Left colon (tissue), 2 donors: ENCODE measurements at places on chromosomes 1 and 21. TPM values are rescaled to one million over a fixed set of nuclear protein-coding genes. Genes with fewer than 3 reads are reported as not detected.

WDR3 gene
- total RNA-seq, result 11.8 TPM

XCL1 gene
- total RNA-seq, result not detected

CELA2A gene
- not detected for total RNA-seq

SYPL2 gene
- 0.87 TPM for total RNA-seq

F5 gene
- 1.2 TPM for total RNA-seq

PGLYRP3 gene
- not detected for total RNA-seq

TXLNA gene
- total RNA-seq, result 34.5 TPM

REN gene
- total RNA-seq, result 0.59 TPM

KCNJ6 gene
- total RNA-seq, result 0.14 TPM

RGS13 gene
- total RNA-seq, result 0.31 TPM

PSRC1 gene
- total RNA-seq, result 3.1 TPM

F13B gene
- not detected for total RNA-seq

GRCh38 chr1:26469558-26469957 is 2.7 kb upstream of the HMGN2 start:
- DNase-seq, result peak; percentile 16

- no peak for DNase-seq
These were observed 9.1 kb upstream of the TMEM61 start for GRCh38 chr1:54971317-54971791.

GRCh38 chr1:201319631-201320030 is 36.3 kb downstream of the PKP1 start:
- no peak for DNase-seq

GRCh38 chr1:48049823-48050535 is 52.8 kb upstream of the TRABD2B start:
- no peak for DNase-seq

- no peak for DNase-seq
These were observed 7.1 kb upstream of the AGO3 start for GRCh38 chr1:35923791-35924221.

DNA sequence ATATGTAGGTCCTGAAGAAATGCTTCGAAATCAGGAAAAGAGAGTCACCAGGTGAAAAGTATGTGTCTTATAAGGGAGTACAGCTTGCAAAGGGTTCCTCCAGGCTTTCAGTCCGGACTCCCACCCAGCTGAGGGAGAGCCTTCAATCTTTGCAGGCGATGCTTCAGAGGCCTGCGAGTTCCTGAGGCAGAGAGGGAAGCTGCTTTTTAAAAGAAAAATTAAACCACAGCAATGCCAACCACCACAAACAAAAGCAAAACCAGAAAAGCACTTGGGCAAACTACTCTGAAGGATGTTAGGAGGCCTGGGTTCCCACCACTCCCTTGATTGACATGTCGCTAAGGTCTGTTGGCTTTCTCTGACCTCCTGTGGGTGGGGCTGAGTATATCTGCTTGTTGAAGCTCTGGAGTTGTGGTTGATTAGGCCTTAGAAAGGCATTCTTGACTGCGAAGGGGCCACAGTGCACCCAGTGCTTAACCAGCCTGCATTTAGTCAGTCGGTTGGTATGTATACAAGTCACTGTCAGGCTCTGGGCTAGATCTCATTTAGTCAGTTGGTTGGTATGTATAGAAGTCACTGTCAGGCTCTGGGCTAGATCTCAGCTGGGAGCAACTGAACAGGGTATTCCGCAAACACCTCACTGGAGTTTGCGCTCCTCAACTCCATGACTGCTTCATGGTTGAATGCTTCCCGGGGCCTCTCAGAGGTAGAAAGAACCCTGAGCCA is 1.2 kb downstream of the NIPAL3 start:
- DNase-seq, result peak; percentile 69

GRCh38 chr1:28160782-28161266 is 15.7 kb downstream of the PTAFR start:
- DNase-seq, result no peak

GRCh38 chr1:183724350-183725042 is 71.4 kb upstream of the APOBEC4 start:
- DNase-seq, result no peak

- DNase-seq, result no peak
These were observed 276.0 kb upstream of the PLD5 start for GRCh38 chr1:242800521-242800920.

GRCh38 chr1:242568666-242569065 is 44.2 kb upstream of the PLD5 start:
- DNase-seq, result no peak

DNA sequence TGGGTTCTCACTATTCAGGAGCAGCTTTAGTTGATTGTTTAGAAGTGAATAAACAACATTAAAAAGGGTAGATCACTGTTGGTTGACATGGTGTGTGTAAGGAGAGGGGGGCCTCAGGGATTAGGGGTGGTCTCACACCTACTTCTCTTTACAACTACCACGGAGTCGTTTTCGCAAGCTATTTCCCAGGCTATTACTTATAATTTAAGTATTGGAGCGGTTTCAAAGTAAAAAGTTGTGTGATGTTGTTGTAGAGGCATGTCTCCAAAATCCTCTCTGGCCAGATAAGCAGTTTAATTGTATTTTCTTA is 1.3 kb downstream of the GPSM2 start:
- no peak for DNase-seq

DNA sequence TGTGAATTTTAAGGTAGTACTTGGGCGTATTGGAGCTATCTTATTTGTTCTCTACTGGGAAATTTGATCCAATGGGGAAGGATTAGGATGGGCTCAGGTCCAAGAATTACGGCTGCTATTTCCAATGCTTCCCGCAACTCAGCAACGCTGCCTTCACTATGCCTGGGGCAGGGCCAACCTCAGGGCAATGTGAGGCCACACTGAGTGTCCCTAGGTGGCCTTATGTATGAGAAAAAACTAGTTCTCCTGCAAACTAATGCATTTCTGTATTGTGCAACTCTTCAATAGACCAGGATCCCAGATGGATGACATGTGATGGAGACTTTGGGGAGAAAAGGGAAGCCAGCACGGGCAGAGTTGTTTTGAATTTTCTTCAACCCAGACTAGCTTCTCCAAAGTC is 168.1 kb downstream of the DUSP10 start:
- DNase-seq, result no peak

DNA sequence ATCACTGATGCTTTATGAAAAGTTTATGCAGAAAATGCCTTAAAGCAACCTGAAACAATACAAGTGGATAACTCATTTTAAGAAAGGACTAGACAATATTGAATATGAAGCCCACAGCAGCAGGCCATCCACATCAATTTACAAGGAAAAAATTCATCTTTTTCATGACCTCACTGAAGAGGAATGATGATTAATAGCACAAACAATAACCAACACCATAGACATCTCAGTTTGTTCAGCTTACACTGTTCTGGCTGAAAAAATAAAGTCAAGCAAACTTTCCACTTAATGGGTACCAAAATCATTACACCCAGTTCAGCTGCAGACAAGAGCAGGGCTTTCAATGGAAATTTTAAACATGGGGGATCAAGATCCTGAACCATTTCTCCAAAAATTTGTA is 380.6 kb upstream of the NEGR1 start:
- DNase-seq, result no peak

DNA sequence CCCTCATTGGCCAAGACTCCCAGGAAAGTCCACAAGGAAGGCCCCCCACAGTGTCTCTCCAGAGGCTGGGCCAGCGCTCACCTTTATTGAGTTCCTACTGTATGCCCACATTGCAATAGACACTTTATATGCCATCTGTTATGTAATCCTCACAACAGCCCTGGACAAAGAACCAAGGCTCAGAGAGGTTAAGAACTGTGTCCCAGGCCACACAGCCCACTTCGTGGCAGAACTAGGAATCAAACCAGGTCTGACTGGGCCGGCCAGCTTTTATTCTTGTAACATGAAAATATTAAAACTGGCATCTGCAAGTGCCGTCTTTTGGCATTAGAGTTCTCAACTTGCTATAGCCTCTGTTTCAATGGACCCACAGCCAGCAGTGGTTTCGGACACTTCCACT is 4.5 kb downstream of the CTRC start:
- no peak for DNase-seq

DNA sequence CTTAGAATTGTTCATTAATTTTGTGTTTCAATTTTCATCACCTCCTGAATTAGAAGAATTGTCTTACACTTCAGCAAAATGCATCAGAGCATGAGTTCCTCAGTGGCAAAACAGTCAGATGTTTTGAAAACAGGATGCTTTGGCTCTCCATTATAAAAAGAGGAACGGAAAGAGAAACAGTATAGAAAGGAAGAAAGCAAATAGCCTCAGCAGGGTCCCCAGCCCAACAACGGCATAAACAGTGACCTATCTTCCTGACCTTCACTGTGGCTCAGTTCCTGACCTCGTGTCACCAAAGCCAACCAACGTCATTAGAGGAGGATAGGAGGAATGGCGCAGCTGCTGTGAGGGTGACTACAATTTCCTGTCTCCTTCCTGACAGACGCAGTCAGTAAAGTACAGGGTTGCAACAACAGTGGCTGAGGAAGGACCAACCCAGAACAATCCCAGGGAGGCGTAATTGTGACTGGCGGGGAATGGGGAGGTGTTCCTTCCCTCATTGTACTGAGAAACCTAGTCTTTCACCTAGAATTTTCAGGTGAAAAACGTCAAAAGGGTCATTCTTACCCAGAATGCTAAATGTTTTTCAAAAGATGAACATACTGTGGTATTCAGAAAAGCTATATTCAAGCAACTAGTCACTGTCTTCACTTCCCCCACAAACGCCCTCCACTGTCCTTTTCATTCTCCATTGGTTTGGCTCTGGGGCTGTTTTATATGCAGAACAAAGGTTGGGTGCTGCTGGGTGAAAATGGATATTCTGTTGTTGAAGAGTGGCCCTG is 197.9 kb upstream of the SGIP1 start:
- DNase-seq, result peak; percentile 75

DNA sequence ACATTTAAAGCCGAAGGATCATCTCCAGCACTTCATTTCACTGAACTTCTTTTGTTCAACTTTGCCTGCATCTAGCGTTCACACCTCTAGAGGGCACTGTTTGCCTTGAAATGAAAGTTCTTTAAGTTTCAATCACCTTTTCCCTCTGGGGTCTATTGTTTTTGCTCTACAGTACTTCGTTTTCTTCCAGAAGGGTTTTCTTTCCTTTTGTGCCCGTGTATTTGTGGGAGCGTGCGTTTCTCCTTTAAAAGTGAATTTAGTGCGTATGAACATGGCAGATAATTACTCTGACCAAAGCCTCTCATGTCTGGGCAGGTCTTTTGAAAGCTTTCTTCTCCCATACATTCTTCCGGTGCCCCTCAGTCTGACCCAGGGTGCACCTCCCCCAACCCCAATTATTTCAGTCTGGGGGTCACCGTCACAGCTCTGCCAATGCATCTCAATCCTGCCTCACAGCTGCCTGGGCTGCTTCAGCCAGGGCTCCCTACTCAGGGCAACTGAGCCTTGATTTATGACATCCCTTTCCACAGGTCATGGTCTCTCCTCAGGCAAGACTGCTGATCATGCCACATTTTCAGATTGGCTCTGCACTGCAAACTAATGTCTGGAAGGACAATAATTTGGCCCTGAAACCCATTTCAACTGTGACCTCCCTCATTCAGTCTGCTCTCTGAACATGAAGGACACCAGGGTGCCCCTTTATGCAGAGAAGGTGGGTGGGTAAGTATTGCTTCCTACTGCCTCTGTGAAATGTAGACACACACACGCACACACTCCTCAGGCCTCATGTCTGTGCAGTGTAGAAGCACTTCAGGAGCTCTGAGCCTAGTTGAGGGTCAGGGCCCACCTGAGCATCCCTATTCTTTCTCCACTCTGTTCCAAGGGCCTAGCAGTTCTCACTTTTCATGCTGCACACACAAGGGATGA is 88.6 kb downstream of the NUF2 start:
- DNase-seq, result peak; percentile 56

GRCh38 chr1:29835406-29835805 is 599.1 kb downstream of the PTPRU start:
- no peak for DNase-seq

- no peak for DNase-seq
These were observed 24.5 kb downstream of the KIAA0319L start for GRCh38 chr1:35532497-35533223.

GRCh38 chr1:34987018-34987417 is 1.9 kb upstream of the TMEM35B start:
- no peak for DNase-seq

DNA sequence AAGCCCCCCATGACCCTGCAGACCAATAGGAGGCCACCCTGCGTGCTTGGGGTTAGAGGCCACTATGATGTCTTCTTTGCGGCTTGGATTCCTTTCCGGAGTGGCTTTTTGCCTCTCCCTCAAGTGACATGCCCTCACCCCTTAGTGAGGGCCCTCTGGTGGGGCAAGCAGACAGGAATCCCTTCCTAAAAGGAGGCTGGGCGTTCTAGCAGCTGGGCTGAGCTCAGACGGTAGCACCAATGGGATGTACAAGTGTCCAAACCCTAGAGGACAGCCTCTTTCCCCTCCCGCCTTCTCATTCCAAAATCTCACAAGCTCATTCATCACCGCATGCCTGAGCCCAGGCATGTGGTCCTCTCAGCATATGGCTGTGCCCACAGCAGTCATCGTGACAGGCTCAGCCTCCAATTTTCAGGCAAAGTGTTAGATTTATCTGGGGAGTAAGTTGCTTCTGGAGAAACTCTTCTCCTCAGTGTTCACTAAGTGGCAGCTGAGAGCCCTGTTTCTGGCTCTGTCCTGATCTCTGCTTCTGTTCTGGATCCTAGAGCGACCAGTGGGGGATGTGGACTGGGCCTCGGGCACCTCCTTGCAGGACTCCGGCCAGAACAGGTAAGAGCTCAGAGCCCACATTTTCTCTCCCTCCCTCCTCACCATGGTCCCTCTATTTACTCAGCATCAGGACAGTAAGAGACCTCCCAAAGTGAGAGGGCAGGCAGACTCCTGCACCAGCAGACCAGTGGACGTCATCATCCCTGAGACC is 4.8 kb downstream of the KIAA1614 start:
- no peak for DNase-seq

- DNase-seq, result no peak
These were observed 221.7 kb downstream of the NEGR1 start for GRCh38 chr1:72060466-72061245.

- DNase-seq, result no peak
These were observed 16.0 kb downstream of the DIO1 start for GRCh38 chr1:53909946-53910345.

GRCh38 chr1:25145775-25146393 is 86.4 kb downstream of the SYF2 start:
- DNase-seq, result no peak

- DNase-seq, result peak; percentile 42
These were observed 64.1 kb downstream of the KIFAP3 start for GRCh38 chr1:170010443-170010842.

DNA sequence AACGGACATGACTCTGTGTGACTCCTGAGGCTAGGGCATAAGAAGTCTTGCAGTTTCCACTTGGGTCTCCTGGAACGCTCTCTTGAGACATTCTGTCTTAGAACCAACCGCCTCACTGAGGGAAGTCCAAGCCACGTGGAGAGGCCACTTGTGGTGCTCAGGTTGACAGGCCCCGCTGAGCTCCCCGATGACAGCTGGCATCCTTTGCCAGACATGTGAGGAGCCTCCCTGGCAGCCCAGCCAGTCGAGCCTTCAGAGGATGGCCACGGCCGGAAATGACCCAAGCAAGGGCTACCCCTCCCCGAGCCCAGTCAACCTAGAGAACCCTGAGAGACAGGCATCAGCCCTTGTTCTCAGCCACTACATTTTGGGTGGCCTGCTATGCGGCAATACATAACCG is 20.7 kb downstream of the PLEKHA6 start:
- no peak for DNase-seq
